Spinal cord (tissue), 10 donors: ENCODE measurements at places on chromosomes 6 and 20.

GRCh38 chr6:137214931-137215330 lies 4.3 kb downstream of the IFNGR1 start:
- DNase-seq = no peak

GRCh38 chr6:47519279-47519678 lies 41.7 kb downstream of the CD2AP start:
- DNase-seq = no peak

DNA sequence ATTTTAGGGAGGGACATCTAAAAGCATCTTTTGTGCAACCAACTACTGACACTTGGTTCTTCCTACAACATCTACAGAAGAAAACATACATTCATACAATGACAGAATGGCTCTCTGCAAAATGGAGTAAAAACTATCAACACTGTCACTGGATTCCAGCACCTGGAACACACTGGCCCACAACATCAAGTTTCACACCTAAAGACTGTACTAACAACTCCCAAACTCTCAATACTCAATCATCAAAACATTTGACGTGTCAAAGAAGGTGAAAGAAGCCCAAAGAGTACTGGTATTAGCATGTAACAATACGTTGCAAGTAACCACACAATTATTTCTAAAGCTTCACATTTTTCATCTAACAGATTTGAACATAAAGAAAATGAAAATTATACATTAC lies 2.1 kb downstream of the CPNE1 start:
- DNase-seq = no peak

- no peak for DNase-seq
These were observed 39.6 kb upstream of the NOX3 start for GRCh38 chr6:155495011-155495768.

DNA sequence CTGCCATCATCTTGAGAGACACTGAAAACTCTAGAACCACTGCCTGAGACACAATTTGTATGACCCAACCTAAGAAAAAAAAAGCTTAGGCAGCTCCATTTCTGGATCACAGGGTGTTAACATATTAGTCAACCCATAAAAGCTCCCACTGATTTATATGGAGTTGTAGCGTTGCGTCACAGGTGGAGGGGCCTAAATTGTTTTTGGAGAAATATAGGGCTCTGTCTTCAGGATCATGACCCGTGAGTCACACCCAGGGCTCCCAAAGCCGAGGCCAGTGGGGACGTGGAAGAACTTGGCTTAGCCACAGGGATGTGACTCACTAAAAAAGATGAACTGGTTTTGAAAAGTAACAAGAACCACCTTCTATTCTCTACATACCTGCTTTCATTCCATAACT lies 116.5 kb upstream of the BMP2 start:
- DNase-seq = no peak

DNA sequence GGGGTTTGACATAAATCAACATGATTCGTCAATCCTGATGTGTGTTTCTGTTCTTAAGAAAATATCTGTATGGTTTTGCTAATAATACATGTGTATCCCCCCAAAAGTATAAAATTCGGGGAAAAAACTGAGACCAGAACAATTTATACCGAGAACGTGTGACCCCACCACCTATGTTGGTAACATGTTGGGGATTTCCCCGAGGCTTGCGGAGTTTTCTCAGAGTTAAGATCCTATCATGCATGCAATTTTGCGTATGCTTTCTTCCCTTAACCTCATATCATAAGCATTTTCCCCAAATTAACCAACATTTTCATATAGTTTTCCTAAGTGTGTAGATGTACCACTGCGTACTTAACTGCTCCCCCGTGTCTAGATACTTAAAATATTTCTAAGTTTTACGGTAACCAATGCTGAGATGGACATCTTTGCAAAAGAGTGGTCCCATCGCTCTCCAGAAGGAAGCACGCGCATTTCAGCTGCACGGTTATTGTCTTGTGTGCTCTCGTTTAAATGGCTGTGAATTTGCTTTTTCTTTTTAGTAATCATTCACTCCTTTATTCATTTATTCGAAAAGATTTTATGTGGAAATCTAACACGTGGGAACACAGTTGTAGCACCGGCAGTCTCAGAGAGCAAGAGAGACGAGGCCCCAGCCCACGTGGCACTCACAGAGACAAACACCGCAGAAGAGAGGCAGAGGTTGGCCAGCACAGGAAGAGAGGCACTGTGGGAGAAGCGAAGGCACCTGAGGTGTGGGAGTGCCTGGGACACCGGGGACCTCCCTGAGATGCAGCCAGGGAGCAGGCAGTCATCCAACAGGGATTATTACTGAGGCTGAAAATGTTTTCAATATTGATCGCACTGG lies 13.2 kb upstream of the IRF4 start:
- no peak for DNase-seq

GRCh38 chr20:10642856-10643559 lies 30.8 kb downstream of the JAG1 start:
- DNase-seq = no peak

- DNase-seq = no peak
These were observed 43.9 kb downstream of the CDH4 start for GRCh38 chr20:61295682-61296628.

- DNase-seq = no peak
These were observed 1.7 kb downstream of the ZUP1 start for GRCh38 chr6:116666869-116667268.

GRCh38 chr6:142381845-142382378 lies 80.1 kb downstream of the ADGRG6 start:
- no peak for DNase-seq

DNA sequence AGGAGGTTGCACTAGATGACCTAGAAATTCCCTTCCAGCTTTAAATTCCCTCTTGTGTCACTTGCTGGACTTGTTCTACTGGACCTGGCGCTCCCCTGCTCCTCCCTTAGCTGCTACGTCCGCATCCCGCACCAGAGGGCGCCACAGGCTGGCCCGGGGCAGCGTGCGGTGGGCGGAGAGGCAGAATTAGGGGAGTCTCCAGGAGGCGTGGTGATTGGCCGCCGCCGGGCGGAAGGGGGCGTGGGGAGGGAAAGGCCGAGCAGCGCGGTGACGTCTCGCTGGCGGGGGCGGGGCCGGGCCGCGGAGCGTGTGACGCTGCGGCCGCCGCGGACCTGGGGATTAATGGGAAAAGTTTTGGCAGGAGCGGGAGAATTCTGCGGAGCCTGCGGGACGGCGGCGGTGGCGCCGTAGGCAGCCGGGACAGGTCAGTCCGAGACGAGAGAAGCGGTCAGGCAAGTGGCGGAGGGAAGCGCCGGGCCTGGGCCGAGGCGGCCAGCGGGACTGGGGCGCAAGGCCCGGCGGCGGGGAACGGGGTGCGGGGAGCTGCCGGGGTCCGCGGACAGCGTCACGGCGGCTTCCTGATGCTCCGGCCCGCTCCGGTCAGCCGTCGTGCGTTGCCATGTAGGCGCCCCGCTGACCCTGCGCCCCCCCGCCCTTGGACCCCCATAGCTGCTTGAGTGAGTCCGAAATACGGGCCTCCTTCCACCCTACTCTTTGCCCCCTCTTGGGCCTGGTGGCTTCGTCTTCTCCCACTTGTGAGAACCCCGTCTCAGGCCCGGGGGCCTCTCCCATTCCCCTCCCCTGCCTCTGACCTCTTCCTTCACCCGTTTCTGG lies at the start of gene PPARD:
TSS of gene PPARD (plus strand) at position 301 of the 834 bp plus-strand sequence. CDS start 68,530 bp downstream, outside the sequence.
- DNase-seq = peak; percentile 94

GRCh38 chr6:34070315-34071135 lies 75.4 kb downstream of the GRM4 start:
- no peak for DNase-seq

GRCh38 chr6:122831511-122831910 lies 42.5 kb downstream of the SMPDL3A start:
- DNase-seq = no peak

GRCh38 chr6:35181933-35182612 lies 31.7 kb upstream of the SCUBE3 start:
- no peak for DNase-seq

DNA sequence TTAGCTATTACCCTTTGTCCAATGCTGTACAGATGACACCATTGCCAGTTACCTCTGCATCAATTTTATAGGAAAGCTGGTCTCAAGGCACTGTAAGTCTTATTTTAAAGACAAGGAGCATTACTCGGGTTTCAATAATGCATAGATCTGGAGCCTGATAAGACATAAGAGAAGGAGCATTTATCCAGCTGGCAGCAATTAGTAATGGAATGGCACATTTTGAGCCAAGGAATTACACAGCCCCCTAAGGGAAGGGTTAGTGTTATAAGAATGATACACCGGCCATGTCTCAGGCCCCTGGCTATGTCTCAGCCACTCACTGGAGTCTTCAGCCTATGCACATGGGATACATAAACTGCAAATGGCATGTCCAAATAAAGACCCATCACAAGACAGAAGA lies 23.1 kb upstream of the TMEM242 start:
- DNase-seq = no peak

DNA sequence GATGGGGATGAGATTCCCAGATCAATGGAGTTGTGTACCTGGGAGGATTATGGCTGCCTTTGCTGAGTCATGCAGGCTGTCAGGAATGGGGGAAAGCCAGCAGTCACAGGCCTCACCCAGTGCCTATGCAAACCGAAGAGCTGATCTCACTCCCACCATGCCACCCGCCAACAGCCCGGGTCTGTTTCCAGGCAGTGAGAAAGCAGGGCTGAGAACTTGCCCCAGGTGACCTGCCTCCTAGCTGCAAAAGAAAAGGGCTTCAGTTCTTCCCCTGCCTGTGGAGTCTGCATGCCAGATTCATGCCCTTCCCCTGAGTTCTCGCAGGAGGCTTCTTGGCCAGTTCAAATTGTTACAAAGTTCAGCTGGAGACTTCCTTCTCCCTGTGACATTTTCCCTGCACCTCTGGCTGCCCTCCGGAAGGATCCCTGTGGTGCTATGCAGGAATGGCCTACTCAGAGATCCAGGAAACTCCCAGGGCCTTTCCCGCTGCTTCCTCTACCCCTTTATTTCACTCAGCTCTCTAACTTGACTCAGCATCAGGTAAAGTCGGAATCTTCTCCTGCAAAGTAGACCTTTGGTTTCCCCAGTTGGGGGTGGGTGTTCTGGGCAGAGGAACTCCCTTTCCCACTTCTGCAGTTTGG lies 71.5 kb upstream of the B3GAT2 start:
- DNase-seq = peak; percentile 80

DNA sequence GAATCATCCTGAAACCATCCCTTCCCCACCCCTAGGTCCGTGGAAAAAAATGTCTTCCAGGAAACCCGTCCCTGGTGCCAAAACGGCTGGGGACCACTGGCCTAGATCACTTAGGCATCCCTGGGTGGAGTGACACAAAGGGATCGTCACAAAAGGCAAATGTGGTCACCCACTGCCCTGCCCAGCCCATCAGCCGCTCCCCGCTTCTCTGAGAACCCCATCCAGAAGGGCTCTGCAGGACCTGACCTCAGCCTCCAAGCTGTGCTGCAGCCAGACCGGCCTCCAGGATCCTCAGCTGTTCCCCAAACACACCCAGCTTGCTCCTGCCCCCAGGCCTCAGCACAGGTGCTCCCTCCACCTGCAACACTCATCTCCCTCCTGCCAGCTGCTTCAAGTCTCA lies 61.6 kb downstream of the PREX1 start:
- DNase-seq = no peak

DNA sequence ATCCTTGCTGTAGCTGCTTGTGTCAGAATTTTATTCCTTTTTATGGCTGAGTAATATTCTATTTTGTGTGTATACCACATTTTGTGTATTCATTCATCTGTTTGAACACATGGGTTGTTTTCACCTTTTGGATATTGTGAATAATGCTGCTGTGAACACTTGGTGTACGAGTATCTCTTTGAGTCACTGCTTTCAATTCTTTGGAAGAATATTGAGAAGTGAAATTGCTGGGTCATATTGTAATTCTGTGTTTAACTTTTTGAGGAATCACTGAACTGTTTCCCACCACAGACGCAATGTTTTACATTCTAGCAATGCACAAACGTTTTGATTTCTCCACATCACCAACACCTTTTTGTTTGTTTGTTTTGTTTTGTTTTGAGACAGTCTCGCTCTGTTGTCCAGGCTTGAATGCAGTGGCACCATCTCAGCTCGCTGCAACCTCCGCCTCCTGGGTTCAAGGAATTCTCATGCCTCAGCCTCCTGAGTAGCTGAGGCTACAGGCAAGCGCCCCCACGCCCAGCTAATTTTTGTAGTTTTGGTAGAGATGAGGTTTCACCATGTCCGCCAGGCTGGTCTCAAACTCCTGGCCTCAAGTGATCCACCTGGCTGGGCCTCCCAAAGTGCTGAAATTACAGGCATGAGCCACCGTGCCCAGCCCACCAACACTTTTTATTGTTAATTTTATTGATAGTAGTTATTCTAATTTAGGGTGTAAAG lies 21.7 kb downstream of the CPXM1 start:
- DNase-seq = no peak

GRCh38 chr6:43634702-43635303 lies 837 bp upstream of the MAD2L1BP start:
- no peak for DNase-seq

- peak; percentile 83 for DNase-seq
These were observed at the start of gene DDO for GRCh38 chr6:110415086-110415916. Gene DDO, minus strand, starts transcription at chr6:110415575. Its CDS starts 2,113 bp downstream, at chr6:110413462.

GRCh38 chr6:579339-579738 lies 77.6 kb downstream of the HUS1B start:
- DNase-seq = peak; percentile 36

- DNase-seq = peak; percentile 24
These were observed 11.8 kb downstream of the ENPP1 start for GRCh38 chr6:131819572-131820124.

DNA sequence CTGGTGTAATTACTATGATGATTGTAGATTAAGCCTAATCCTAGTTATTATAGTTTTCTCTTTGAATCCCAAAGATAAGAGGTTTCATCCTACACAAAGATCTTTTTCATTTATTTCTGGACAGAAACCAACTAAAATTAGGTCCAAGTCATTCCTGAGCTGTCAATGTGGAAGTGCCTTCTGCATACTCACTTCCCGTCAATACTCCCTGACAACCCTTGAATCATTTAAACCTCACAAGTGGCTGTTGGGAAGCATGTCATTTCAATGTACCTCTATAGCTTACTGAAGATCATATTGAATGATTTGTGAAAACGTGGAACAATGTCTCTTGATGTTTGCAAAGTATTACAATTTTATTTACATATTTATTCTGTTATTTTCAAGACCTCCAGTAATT lies 274.1 kb downstream of the HACE1 start:
- no peak for DNase-seq

DNA sequence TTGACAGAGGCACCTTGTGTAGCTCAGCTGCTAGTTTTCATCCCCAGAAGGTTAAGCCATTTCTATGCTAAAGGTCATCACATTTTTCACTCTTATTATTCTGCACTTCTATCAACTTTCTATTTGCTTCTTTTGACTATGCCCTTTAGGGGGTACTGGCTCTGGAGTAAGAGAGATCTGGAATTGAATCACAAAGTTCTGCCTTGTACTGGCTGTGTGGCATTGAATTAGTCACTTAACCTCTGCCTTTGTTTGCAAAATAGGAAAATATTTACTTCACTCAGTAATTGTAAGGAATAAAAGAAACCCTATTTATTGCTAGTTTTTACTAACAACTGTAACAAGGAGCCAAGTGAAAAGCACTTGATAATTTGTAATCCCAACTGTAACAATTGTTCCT lies 56.8 kb upstream of the MTRF1L start:
- no peak for DNase-seq

GRCh38 chr20:2761885-2762284 lies 38.5 kb downstream of the CPXM1 start:
- DNase-seq = no peak
